ENCODE measurements at places on chromosomes 5 and 9.

- DNase-seq, result no peak
These were observed 74.9 kb downstream of the FBXL7 start for GRCh38 chr5:15574806-15575325.

- DNase-seq, result no peak
These were observed 15.3 kb upstream of the PIK3R1 start for GRCh38 chr5:68200288-68200687.

DNA sequence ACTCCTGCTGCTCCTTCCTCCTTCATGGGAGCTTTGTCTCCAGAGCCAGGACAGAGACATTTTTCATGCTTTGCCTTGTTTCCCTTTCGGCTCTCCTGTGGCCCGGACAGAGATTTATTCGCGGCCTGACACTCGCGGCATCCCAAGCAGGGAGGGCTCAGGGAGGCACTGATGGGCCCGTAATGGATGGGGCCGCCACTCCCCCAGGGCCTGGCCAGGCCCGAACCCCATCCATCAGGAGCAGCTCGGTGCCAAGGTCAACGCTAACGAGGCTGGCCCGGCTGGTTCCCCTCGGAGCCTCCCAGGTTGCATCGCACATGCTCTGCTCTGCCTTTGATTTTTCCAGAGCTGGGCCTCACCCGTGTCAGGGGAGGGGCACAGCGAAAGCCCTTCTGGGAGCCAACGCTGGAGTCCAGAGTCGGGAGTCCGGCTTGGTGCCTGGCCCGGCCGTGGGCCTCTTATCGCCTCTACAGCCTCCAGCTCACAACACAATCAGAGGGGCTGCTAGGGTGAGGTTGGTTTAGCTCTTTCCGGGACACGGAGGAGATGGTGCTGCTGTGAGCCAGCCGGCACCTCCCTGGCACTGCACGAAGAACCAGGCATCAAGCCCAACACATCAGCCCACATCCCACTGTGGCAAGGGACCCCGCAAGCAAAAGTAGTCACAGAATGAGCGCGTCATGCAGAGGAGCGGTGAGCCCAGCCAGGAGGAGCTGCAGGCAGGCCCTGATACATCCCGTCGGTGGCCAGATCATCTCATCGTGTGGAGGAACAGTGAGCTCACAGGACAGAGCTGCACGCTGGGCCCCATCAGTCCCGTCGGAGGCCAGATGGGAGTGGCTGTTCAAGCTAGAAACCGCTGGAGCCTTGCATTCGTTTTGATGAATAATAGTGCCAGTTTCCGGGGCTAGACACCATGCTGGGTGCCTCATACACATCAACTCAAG, 72.2 kb upstream of the BARHL1 start:
- DNase-seq, result no peak

GRCh38 chr9:130789747-130790672, 45.0 kb upstream of the ABL1 start:
- no peak for DNase-seq

DNA sequence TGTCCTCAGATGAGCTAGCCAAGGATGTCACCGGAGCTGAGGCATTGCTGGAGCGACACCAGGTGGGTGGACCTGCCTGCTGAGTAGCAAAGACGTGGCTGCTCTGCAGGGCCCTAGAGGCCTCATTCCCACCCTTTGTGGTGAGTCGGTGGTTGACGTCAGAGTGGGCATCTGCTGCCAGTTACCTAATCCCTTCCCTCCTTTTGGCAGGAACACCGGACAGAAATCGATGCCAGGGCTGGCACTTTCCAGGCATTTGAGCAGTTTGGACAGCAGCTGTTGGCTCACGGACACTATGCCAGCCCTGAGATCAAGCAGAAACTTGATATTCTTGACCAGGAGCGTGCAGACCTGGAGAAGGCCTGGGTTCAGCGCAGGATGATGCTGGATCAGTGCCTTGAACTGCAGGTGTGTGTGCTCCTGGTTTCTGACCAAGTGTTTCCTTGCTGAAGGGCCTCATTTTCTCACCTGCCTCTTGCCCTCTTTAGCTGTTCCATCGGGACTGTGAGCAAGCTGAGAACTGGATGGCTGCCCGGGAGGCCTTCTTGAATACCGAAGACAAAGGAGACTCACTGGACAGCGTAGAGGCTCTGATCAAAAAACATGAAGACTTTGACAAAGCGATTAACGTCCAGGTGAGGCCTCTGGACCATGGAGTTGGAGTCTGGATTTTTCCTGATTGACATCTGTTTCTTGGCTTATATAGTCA, 48.9 kb downstream of the DYNC2I2 start:
- DNase-seq, result no peak

DNA sequence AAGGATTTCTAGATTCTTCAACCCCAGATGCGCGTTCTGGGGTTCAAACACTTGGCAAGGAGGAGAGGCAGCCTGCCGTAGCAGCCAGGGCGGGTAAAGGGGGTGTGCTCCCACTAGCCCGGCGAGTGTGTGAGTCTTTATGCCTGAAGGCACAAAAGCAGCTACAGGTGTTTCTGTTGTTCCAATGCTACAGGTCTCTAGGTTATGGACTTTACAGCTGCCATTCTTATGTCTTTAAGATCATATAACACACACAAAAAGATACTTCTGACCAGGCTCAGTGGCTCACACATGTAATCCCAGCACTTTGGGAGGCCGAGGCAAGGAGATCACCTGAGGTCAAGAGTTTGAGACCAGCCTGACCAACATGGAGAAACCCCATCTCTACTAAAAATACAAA, 133.6 kb upstream of the RETREG1 start:
- DNase-seq, result no peak

DNA sequence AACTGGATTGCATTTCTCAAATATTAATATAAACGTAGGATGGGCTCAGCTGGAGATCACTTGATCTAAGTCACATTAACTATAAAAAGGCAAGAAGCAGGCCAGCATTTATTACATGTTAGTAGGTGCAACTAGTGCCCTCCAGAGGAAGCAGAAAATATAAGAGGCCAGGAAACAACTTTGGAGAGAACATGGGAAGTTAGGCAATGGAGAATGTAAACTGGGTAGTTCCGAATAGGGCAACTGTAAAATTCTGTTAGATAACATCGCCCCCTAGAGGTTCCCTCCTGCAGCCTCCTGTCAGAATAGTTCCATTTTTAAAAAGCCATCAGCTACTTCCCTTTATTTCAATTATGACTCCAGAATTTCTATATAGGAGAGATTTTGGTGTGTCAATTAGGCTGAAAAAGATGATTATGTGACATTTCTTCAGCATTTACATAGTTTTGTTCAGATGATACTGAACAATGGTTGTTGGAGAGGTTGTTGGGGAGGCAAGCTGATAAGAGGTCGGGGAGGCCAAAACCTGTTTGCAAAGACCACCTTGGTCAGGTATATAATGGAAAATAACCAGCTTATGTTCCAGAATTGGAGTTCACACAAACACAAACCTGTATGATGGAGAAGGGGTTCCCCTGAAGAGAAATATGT, 22.4 kb downstream of the CCL28 start:
- no peak for DNase-seq

DNA sequence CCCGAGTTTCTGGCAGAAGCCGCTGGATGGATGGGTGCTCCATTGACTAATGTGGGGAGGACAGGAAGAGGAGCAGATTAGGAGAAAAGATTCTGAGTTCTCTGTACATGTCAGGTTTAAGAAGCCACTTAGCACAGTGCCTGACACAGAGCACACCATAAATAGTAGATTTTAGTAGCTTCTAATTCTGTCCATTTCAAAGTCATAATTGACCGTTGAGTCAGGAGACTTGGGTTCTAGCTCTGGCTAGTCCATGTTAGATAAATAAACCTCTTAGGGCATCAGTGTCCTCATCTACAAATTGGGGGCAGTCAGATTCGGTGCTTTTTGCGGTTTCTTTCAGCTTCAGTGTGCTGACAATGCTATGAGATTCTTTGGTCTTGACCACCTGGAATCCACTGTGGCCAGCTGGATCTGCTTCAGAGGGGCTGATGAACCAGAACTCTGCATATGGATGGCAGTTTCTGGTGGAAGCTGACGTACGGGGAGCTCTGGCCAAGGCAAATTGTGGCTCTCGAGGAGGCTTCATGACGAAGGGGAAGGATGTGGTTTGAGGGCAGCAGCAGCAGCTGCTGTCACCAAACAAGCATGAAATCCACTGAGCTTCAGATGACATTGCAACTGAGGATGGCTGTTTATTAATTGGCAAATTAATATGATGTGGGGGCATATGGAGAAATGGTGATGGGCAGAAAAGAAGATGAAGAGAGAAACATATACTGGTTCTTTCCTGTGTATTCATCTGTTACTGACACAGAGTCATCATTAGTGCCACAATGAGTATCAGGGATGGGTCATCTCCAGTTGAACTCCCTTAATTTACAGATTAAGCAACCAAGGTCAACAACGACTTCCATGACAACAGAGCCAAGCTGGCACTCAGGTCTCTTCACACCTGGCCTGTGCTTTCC, 134.4 kb downstream of the AOPEP start:
- peak; percentile 61 for DNase-seq

GRCh38 chr5:58622936-58623871, 40.3 kb downstream of the RAB3C start:
- DNase-seq, result no peak

- no peak for DNase-seq
These were observed 34.3 kb upstream of the CRB2 start for GRCh38 chr9:123321616-123322272.

All from T-helper 22 cell (primary cell).